Stimulated activated CD8-positive, alpha-beta memory T cell treated with anti-CD3 and anti-CD28 coated beads, Interleukin-15, amount 100 ng/mL, for 48 hours (primary cell): ENCODE measurements at places on chromosomes 1 and 21.

DNA sequence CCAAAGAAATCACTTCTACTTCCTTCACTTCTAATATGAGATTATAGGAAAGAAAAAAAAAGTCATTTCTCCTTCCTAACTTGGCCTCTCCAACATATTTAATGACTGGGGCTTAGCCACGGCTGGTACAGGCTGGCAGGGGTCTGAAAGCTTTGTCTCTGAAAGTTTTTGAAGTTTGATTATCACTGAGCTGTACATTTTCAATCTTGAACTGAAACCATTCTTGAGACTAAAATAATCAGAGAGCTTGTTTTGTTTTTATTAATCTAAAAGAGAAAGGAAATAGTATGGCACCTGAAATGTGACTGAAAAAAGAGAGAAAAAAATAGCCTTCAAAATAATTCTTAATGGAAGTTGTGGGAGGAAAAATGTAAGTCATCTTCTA lies 3.8 kb upstream of the KRTAP19-8 start:
- no peak for DNase-seq

DNA sequence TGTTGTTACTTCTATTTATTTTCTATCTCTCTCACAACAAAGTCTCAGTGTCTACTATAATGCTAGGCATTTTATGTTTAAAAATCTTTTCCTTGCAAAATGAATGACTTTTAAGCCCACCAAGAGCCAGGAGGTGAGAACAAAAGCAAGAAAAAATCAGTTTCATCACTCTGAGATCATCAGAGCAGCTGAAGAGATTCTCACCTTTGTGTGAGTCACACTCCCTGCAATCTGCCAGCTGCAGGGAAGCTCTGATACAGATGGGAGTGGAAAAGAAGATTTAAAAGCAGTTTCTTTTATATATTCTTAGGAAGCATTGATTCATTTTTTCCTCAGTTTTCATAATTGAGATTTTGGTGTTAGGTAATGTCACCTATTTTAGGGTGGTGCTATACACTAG lies 107.6 kb downstream of the LHX9 start:
- DNase-seq: no peak

DNA sequence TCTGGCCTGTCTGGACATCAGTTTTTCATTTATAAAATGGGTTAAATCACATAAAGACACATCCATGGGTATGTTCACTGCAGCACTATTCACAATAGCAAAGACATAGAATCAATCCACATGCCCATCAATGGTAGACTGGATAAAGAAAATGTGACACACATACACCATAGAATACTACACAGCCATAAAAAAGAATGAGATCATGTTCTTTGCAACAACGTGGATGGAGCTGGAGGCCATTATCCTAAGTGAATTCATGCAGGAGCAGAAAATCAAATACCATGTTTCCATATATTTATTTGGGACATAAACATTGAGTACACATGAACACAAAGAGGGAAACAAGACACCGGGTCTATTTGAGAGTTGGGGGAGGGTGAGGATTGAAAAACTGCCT lies 28.1 kb downstream of the ZBTB8OS start:
- no peak for DNase-seq

GRCh38 chr1:40755067-40755466 lies 28.5 kb upstream of the KCNQ4 start:
- no peak for DNase-seq

DNA sequence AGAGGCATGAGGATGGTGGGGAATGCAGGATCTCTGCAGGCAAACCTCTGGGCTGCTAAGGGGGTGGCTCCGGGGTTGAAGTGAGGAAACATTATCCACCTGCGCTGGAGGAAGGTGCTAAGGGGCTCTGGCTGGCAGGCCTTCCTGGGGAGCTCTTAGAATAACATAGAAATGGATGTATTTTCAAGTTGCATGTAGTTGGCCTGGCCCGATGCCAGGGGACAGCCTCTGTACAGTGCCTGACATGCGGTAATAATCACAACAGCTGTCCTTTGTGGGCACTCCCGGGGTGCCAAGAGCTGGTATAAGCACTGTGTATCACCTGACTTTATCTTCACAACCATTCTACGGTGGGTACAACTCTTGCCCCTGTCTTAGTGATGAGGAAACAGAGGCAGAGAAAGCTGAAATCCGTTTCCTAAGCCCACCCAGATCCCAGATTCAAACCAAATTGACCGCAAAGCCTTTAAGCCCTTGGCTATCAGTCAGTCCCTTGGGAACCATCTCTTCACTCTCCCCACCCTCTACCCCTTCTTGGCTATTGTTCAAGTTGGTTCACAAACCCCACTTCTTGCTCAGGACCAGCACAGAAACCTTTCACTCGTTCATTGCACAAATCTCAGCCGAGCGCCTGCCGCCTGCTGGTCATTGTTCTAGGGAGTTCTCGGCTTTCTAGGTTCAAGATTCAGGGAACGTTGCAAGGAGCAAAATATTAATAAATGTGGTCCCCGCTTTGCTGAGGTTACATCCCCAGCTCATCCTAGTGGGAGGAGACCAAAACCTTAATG lies 30.9 kb downstream of the PADI4 start:
- no peak for DNase-seq

DNA sequence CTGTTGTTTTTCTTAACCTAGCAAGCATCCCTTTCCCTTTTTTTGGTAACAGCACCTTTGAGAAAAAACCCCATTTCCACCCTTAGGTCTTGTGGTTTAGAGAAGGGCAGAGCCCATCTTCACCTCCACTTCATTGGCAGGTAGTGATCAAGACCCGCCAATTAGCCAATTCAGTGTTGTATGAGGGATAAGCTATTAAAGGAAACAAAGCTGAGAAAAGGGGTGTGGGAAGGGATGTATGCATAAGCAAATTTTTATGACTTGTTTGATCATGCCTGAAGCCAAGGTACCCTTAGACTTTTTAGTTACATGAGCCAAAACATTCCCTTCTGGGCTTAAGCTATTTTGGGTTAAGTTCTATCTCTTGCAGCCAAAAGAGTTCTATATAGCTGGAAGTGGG lies 3.6 kb upstream of the ZNF697 start:
- no peak for DNase-seq

- DNase-seq: no peak
These were observed 49.4 kb downstream of the NGF start for GRCh38 chr1:115288591-115289198.
